Left kidney (tissue), 8 donors: ENCODE measurements at places on chromosomes 16 and 17.
A peak's percentile ranks its signal among the peaks of the same experiment; 100 is the strongest.

- no peak for DNase-seq
These were observed 67.5 kb downstream of the GNAO1 start for GRCh38 chr16:56258508-56259424.

DNA sequence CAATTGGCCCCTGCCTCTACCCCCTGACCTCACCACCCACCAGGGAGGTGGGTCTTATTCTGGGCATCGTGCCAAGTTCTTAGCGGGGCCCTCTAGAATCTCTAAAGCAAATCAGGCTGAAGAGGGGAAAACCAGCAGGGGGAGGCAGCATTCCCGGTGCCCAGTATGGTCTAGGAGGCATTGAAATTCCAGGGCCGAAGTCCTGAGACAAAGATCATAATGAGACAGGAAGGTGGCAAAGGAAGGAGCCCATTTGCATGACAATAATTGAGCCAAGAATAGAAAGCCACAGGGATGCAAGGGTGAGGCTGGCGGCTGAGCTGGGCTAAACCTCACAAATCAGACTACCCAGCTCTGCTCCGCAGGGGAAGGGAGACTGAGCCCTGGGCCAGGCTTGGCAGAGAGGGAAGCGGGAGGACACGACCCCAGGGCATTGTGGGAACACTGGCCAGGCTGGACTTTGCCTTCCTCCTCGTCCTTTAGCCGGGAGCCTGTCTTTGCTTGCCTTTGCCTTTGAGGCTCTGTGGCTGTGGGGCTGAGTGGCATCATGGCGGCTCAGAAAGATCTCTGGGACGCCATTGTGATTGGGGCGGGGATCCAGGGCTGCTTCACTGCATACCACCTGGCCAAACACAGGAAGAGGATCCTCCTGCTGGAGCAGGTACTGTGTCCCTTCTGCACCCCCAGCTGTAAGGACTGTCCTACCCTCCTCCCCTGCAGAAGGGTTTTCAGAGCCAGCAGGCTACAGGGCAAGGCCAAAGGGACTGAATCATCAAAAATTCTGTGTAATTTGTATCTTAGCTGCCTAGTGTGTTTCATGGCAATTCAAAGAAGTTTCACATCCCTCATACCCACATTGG, at the start of gene PIPOX:
Gene PIPOX, plus strand, starts transcription at position 463 of the 860 bp plus-strand sequence. Its CDS starts 85 bp downstream, at position 548.
- DNase-seq, result peak; percentile 55

DNA sequence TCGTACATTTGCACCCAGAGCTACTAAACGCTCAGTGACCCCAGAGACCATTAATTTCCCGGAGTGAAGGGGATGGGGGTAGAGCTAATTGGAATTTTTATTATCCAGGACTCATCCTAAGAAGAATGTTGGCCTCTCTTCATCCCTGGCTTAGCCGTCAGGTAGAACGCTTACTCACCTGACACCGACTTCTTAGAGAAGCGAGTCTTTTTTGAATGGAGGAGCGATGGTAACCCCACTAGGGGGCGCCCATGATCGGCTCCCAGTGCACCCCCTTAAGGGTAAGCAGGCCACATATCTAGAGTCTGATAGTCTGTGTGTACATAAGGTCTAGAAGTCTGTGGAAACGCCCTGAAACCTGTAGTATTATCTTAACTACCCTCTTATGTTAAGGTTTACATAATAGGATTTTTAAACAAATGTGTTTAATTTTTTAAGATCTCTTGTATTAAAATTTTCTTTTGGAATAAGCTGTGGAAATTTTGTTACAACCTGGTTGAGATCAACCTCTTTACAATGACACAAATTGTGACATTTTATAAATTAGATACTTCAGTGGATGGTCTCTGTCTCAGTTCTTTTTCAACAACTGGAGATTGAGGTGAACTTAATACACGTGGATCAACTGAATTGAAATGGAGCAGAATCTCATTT, 229.8 kb downstream of the CPPED1 start:
- DNase-seq, result peak; percentile 26

DNA sequence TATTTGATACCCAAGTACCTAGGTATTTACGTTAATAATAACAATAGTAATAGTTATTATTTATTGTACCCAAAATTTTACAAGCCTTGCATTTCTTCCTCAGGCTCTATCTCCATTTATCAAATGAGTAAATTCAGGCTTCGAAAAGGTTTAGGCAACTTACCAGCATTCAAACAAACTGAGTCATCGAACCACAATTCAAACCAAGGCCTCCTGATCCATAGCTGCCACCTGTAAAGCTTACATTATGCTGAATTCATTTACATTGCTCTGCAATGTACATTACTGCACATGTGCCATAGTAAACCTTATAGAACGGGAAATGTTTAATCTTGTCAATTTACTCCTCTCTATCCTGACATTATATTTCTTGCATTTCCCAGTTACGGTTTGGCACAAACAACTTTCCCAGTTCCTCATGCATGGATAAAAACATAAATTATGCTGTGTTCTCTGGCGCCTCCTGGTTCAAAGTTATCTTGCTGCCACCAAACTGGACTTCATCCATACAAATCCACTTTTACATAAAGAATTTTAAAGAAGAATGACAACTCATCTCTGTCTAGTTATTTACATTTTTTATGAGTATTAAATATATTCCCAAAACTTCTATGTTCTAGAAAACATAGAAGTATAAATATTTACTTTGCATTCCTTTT, 360.6 kb upstream of the SOX9 start:
- no peak for DNase-seq

DNA sequence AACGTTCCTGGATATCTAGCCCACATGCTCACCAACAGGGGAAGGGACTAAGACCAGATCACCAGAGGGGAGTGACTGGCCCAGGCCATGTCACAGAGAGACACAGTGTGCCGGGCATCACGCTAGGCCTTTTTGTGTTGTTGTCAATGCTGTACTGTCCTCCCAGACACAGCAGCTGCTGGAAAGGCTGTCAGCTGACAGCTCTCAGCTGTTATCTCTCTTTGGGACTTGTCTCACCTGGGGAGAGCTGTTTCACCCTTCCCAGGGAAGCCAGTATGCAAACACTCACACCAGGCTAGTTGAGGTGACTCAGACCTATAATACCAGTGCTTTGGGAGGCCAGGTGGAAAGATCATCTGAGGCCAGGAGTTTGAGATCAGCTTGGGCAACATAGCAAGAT, 19.4 kb downstream of the UNC45B start:
- DNase-seq, result no peak

GRCh38 chr17:79028496-79029326, 4.7 kb downstream of the C1QTNF1 start:
- no peak for DNase-seq

GRCh38 chr16:56282451-56282850, 91.2 kb downstream of the GNAO1 start:
- DNase-seq, result no peak

- no peak for DNase-seq
These were observed 52.6 kb downstream of the ZFHX3 start for GRCh38 chr16:72995151-72995881.

GRCh38 chr17:6675201-6675825, 23.8 kb downstream of the C17orf100 start:
- DNase-seq, result no peak

- DNase-seq, result no peak
These were observed 264.8 kb upstream of the RPL38 start for GRCh38 chr17:73938706-73939105.

- DNase-seq, result no peak
These were observed 6.8 kb downstream of the CD300E start for GRCh38 chr17:74616696-74617095.
